Sigmoid colon (tissue), 7 donors: ENCODE measurements at places on chromosomes 11 and 22. TPM values are rescaled to one million over a fixed set of nuclear protein-coding genes. Genes with fewer than 3 reads are reported as not detected.

GRCh38 chr11:106540001-106540400, 462.5 kb downstream of the AASDHPPT start:
- no peak for DNase-seq

DNA sequence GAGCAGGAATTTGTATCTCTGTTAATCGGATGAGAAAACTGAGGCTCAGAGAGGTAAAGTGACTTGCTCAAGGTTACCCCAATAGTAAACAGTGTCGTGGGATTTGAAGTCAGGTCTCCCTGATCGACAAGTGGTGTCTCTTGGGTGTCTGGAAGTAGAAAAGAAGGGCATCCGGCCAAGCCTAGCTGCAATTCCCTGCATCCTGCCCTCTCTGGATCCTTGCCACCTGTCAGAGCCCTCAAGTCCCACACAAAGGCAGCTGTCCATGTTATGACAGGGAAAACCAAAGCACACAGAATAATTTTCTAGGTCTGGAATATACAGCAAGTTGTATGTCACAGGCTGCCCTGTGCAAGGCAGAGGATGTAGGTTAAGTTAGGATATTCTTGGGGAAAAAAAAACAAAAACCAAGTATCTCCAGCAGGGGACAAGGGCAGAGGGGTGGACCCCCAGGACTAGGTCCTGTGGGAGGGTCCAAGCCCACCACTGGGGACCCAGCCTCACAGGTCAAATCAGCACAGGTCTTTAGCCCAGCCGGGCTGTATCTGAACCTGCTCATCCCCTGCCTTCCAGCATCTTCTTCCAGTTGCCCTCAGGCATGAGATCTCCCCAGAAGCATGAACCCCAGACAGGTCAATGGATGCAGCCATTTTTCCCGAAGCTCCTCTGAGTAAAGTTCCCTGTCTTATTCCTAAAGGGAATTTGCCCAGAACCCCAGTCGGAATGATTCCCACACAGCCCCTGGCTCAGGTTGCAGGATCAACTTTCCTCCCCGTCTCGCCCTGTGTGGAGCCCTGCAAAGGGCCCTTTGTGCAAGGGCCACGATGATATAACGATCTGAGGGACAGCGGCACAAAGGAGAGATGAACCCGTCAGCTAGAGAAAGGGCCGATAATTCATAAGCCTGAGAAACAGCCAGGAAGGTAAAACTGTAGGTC, 15.0 kb downstream of the USH1C start:
- DNase-seq: no peak

GRCh38 chr11:95283650-95284049, 52.6 kb upstream of the SESN3 start:
- no peak for DNase-seq

DNA sequence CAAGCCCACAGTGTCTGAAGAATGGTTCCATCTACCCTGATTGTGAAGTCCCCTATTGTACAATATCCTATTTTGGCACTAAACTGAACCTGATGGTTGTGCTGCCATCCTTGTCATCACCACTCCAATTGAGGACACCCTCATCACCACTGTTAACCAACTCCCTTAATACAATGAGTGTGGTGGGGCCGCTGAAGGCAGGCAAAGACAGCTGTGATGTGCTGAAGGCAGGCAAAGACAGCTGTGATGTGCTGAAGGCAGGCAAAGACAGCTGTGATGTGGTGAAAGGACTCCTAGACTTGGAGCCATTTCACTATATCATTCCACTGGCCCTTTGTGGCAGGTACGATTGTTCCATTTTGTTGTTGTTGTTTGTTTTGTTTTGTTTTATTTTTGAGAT, 481.6 kb downstream of the SOX6 start:
- no peak for DNase-seq

- no peak for DNase-seq
Measured at GRCh38 chr11:10305964-10306918, 1.4 kb downstream of the ADM start.

DNA sequence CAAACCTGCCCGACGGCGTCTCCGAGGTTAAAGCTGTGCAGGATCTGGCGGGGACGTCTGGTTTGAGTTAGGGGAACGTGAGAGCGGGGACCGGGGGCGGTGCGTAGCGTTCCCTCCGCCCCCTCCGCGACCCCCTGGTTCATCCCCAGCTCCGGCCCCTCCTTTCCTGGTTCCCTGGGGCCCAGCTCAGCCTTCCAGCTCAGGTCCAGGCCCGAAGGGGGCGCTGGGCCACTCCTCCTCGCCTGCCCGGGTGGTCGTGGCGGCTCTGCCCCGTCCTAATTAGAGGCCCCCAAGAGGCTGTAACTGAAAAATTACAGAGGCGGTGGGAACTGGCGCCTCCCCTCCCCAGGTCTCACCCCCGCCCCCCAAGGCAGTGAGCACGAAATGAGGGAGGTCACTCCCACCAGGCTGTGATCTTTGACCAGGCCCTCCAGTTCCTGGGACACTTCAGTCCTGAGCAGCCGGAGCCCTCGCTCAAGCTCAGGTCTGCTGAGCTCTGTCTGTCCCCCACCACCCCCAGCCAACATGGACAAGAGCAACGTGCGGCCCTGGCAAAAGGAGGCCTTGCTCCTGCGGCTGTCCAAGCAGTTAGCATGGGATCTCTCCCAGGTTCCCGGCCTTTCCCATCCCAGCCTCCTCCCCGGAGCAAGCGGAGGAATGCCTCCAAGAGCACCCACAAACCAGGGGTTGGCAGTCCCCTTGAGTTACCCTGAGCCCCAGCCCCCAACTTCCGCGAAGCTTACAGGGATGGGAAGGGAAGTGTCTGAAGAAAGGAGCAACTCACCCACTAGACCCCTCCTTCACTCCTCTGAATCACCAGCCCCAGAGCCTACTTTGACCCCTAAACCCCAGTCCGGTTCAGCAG, 3.3 kb downstream of the CD248 start:
- DNase-seq: no peak

DNA sequence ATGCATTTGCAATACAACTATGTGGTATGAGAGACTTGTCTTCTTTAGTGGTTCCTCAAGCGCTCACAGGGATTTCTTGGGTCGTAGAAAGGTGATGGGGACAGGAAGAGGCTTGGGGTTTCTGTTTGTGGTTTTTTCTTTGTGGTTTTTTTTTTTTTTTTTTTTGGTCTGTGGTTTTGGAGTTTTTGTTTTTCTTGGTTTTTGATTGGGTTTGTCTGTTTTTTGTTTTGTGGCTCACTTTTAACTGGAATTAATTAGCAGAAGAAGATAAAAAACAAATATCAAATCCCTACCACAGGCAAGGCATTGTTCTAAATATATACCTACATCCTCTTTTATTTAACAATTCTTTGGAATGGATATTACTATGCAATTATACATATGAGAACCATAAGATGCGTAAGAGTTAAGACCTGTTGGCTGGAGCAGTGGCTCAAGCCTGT, 5.5 kb downstream of the TTC28 start:
- no peak for DNase-seq

GRCh38 chr22:46478083-46478551, 59.3 kb downstream of the CELSR1 start:
- no peak for DNase-seq

DNA sequence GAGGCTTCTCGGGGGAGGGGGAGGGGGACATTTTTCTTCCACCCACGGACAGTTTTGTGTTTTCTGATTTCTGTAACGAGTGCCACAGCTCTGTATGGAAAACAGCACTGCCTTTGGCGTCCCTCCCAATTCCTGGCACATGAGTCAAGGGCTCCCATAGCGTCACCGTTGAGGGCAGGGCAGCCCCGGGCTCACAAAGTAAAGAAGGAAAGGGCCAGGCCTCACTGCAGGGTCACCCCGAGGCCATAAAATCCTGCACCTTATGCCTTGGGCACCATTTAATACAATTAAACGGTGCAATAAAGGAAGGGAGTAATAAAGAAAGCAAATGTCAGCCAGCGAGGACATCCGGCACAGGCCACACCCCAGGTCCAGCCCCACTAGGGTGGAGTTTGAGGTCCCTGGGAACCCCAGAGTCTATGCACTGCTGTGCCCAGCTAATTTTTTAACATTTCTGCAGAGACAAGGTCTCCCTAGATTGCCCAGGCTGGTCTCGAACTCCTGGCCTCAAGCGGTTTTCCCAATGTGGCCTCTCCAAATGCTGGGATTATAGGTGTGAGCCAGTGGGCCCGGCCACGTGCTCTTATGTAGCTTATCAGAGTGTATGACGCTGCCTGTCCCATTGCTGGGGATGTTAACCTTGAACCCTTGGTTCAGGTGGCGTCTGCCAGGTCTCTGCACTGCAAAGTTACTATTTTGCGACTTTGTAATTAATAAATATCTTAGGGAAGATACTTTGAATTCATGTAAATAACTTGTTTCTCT, 13.6 kb upstream of the MUC2 start:
- no peak for DNase-seq

DNA sequence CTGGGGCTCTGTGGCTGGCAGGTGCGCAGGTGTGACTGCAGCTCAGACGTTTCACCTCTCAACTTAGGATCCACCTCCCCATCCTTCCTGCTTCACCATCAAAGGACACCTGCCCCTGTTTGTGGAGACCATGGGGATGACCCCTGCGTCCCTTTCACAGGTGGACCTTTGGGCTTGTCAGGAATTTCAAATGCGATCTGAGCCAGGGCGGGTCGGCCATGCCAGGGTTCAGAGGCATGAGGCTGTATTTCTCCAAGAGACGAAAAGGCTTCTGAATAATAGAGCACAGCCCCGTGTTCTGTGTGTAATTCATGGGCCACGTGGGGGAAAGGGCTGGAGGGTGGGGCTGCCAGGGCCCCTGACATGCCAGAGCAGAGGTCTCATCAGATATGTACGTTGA, 668.0 kb downstream of the BRD1 start:
- DNase-seq: no peak

- no peak for DNase-seq
Measured at GRCh38 chr11:83401506-83402225, 115.5 kb upstream of the CCDC90B start.

GRCh38 chr11:96899971-96900370, 510.2 kb downstream of the JRKL start:
- DNase-seq: no peak

- DNase-seq: no peak
Measured at GRCh38 chr11:133830931-133831907, 14.1 kb downstream of the SPATA19 start.

GRCh38 chr11:17405232-17406005, 17.0 kb upstream of the KCNJ11 start:
- peak; percentile 83 for DNase-seq

The BTBD18 gene
- total RNA-seq: not detected

The SLC22A9 gene
- not detected for total RNA-seq

The TRIM66 gene
- 24.4 TPM for total RNA-seq

The APOL5 gene
- total RNA-seq: not detected

The APOA5 gene
- not detected for total RNA-seq

The NFRKB gene
- 24.4 TPM for total RNA-seq
